ENCODE measurements at places on chromosomes 7 and 10.

DNA sequence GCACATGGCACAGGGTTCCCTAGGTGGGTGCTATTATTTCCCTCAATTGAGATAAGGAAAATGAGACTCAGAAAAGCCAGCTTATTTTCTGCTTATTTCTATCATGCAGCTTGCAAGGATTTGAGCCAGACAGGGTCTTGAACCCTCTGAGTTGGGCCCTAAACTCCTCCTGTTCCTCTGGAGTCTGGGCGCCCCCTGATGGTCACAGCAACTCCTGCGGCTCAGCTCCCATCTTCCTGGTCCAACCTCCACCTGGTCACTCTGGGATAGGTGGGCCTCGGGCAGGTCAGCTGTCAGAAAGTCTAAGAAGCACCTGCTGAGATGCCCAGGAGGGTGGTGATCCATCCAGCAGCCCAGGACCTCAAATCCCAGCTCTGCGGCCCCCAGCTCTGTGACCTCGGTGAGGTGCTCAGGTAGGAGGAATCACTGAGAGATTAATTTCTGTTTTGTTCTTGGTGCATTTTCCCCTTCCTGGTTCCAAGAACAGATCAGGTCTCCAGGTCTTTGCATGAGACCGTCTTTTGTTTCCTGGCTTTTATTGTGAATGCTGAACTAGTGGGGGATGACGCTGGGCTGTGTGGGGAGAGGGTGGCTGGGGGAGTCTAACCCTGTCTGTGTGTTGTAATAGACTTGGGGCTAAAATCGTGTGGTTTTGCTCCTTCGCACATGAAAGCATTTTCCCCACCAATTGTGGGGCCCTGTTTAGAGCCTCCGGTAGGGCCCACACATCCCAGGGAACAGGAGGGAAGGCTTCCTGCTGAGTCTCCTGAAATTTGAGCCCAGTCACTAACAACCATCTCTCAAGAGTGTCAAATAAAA is 32.8 kb downstream of the TMEM130 start:
- DNase-seq, result no peak

GRCh38 chr7:18901351-18901750 is 216.1 kb downstream of the TWIST1 start:
- no peak for DNase-seq

GRCh38 chr10:116158036-116158435 is 115.0 kb downstream of the GFRA1 start:
- no peak for DNase-seq

GRCh38 chr7:149766135-149766675 is 7.2 kb downstream of the ZNF467 start:
- DNase-seq, result no peak

- DNase-seq, result no peak
These were observed 40.8 kb upstream of the CTBP2 start for GRCh38 chr10:125201108-125201524.

GRCh38 chr7:134835463-134835823 is 56.0 kb downstream of the CALD1 start:
- no peak for DNase-seq

DNA sequence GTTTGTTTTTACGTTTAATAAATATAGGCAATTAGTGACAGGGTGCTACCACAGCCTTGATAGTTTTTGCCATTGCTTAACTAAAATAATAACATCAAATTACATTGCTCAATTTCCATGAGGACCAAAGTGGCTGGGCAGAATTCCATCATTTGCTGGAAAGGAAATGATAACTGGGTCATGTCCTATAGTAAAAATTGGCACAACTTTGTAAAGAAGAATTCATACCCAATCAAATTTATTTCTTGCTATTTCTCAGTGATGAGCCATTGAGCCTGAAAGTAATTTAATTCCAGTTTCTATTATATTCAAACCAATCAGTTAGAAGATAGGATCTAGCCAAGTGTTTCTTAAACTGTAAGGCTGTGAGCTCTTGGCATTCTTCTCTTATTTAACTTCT is 102.2 kb upstream of the CTTNBP2 start:
- DNase-seq, result no peak

DNA sequence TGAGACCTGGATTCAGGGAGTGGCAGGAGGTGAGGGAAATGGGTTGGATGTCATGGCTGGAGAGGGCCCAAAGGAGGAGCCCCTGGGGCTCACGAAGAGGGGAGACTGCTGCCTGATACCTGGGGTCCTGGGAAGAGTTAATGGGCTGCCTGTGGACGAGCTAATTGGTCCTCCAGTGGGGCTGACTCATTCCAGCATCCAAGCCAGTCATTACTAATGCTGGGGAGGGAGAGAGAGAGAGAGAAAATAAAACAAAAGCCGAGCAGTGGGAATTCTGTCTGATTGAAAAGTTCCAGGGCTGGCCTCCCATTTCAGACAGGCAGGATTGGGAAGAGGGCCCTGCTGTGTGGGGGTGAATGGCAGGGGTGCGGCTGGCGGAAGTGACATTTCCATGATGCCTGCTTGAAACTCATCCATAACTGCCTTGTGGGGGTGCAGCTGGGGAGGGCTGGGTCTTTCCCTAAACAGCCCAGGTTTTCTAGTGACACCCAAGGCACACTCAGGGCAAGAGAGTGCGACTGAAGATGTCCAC is 297.8 kb downstream of the RPS24 start:
- DNase-seq, result no peak

GRCh38 chr7:134778941-134779740 is at the start of gene CALD1:
Gene CALD1, plus strand, starts transcription at chr7:134779634. Its CDS starts 88,100 bp downstream, at chr7:134867734.
- no peak for DNase-seq

- DNase-seq, result no peak
These were observed 143.4 kb upstream of the LSM8 start for GRCh38 chr7:118040562-118040961.
